Kasumi-1 (cell line): ENCODE measurements at places on chromosomes 4 and X.

DNA sequence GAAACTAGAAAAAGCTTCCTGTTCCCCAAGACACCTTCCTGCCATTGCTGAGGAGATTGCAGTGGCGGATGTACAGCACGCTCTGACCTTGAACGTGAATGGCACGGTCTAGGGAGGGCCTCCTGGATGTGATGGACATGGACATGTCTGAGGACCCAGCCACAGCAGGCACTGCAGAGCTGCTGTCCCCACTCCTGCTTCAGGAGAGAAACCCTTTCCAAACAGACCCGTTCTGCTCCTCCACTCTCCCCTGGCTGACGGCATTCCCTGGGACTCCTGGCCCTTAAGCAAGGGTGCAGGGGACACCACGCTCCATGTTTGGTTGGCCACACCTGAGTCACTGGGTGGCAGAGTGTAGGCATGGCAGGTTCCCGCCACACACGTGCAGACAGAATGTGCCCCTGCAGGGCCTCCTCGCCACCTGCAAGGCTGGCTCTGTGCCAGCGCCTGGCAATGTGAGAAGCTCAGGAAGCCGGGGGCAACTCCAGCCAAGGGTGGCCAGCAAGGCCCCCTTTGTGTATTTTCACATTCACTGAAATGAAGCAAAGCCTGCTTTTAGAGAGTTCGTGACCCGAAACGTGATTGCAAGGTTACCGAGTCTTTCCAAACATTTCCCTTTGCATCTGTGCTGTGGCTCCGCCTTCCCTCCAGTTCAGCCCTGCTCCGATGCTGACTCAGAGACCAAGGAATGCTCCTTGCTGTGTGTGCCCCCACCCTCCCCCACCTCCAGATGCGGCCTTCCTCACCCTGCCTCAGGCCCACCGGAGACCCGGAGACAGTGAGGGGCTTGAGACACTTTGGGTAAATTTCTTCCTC is 46.1 kb downstream of the HTRA3 start:
- DNase-seq: no peak

DNA sequence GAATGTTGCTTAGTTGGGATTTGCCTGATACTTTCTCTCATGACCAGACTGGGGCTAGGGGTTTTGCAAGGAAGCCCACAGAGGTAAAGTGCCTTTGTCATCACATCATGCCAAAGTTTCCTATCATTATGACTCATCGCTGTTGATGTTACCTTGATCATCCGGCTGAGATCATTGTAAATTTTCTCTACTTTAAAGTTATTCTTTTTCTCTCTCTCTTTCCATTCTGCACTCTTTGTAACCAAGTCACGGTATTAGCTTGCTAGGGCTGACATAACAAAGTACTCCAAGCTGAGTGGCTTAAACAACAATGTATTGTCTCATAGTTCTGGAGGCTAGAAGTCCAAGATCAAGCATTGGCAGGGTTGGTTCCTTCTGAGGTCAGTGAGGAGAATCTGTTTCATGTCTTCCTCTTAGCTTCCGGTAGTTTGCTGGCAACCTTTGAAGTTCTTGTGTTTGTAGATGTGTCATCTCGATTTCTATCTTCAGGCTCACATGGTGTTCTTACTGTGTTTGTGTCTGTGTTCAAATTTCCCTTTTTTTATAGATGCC is 113.0 kb downstream of the DTHD1 start:
- DNase-seq: no peak

GRCh38 chr4:22901631-22902030 is 208.9 kb downstream of the GBA3 start:
- DNase-seq: no peak

GRCh38 chr4:155777971-155778735 is 19.3 kb downstream of the GUCY1B1 start:
- DNase-seq: no peak

DNA sequence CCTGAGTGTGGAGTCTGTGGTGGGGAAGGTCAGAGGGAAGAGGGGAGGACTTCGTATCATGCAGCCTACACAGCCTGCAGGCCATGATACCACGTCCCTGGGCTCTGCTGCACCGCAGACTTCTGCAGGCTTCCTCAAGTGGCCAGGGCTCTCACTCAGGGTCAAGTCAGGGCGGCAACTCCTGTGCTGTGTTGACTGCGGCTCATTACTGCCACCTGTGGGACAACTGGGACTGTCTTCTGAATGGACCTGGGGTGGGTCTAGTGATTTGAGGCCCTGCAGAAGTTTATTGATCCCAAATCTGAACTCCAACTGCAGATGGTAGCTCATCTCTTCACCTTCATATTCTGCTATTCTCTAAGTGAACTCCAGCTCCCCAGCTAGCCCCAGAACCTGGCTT is 167.1 kb downstream of the NSUN7 start:
- DNase-seq: no peak
